Activated T-helper 9 cell treated with anti-CD3 and anti-CD28 coated beads, Interleukin-2, amount 50 U/mL, for 16 hours (primary cell): ENCODE measurements at places on chromosomes 2 and 18.

GRCh38 chr2:239916205-239917124, 108.7 kb downstream of the NDUFA10 start:
- DNase-seq, result no peak

GRCh38 chr2:162092658-162093556, 18.9 kb upstream of the DPP4 start:
- DNase-seq, result no peak

- no peak for DNase-seq
These were observed 289.7 kb downstream of the TRIB2 start for GRCh38 chr2:13006426-13006825.

DNA sequence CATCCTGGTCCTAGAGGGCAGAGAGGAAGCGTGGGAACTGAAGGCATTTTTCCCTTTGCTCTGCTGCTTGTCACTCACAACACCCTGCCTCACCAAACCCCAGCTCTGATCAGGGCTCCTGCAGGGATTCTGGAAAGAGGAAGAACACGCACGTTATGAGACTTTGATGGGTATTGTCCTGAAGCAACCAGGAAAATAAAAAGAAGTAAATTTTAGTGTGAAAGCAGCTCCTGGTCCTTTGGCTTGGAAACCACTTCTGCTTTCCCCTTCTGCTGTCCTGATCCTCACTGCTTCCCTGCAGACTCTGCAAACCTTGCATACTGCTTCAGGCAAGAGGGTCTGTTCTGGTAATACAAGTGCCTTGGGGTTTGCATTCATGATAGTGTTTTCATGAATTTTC, 164.1 kb downstream of the SLC8A1 start:
- DNase-seq, result no peak

- no peak for DNase-seq
These were observed 2.9 kb downstream of the ANKRD12 start for GRCh38 chr18:9139400-9140039.

GRCh38 chr2:224523626-224524577, 61.3 kb downstream of the CUL3 start:
- DNase-seq, result no peak

- no peak for DNase-seq
These were observed 75.1 kb downstream of the SPRED2 start for GRCh38 chr2:65357095-65357958.

- no peak for DNase-seq
These were observed 315.9 kb upstream of the UBE2E3 start for GRCh38 chr2:180664507-180664906.

GRCh38 chr2:43412114-43412753, 183.6 kb downstream of the THADA start:
- DNase-seq, result no peak

- DNase-seq, result no peak
These were observed 9.8 kb downstream of the FBXO11 start for GRCh38 chr2:47896450-47896968.

- DNase-seq, result no peak
These were observed at the start of gene FLACC1 for GRCh38 chr2:201357221-201357620. FLACC1 (minus strand) TSS chr2:201357345; CDS start chr2:201351404, 5,941 bp downstream.
